ENCODE measurements at places on chromosomes 16 and 17. TPM values are rescaled to one million over a fixed set of nuclear protein-coding genes. Genes with fewer than 3 reads are reported as not detected.

GRCh38 chr16:68342620-68343019 is 31.8 kb downstream of the PRMT7 start:
- no peak for DNase-seq

DNA sequence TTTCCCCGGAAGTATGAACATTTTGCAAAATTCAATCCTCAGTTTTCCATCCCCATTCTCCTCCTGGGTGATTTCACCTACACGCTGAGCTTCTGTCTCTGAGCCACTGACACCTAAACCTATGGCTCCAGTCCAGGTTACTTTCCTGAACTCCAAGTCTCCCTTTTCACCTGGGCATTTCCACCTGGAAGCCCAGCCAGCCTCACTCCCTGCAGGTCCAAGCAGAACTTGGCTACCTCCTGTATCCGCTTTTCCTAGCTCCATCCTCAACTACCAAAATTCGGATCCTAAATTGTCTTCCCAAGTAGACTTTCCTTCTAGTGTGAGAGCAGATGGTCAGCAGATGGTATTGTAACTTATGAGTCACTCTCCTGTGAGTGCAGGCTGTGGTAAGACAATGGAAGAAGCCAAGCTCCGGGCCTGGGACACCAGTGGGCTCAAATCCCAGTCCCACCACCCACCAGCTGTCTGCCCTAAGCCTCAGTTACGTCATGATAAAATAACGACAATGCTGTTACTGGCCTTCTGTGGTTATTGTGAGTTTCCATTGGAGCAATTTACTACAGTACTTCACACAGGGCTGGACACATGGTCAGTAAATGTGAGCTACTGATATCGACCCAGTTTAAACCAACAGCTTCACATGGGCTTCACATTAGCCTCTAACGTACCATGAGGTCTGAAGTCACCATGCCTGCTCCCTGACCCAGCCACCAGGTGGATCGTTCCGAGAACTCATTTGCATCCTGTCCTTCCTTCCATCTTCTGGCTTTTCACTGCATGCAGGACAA is 33.3 kb downstream of the PECAM1 start:
- no peak for DNase-seq

GRCh38 chr16:5001571-5001970 is 32.2 kb downstream of the NAGPA start:
- no peak for DNase-seq

- no peak for DNase-seq
Measured at GRCh38 chr17:1095090-1095852, 84.5 kb downstream of the ABR start.

Gene CD300LB
- total RNA-seq = not detected

Gene GDPD3
- 2.7 TPM for total RNA-seq

Gene AANAT
- not detected for total RNA-seq
